ENCODE measurements at places on chromosomes 1 and 21.

DNA sequence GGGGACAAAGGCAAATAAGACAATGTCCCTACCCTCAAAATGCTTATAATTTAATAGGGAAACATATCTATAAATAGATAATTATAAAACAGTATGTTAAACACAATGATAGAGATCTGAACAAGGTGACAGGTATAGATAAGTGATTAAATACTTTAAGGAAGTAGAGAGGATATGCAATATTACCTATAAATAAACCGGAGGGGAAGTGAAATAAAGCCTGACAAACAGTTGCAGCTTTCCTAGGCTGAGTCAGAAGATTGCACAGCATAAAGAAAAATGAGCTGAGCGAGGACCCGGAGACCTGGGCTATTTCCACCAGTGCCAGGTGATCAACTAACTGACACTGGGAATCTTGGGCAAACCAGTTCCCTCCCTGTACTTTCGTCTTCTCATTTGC lies 11.5 kb upstream of the PSRC1 start:
- no peak for DNase-seq

- DNase-seq: no peak
These were observed 329.5 kb upstream of the DUSP10 start for GRCh38 chr1:222071387-222071786.

- no peak for DNase-seq
These were observed 32.3 kb upstream of the TARDBP start for GRCh38 chr1:10980094-10980577.

DNA sequence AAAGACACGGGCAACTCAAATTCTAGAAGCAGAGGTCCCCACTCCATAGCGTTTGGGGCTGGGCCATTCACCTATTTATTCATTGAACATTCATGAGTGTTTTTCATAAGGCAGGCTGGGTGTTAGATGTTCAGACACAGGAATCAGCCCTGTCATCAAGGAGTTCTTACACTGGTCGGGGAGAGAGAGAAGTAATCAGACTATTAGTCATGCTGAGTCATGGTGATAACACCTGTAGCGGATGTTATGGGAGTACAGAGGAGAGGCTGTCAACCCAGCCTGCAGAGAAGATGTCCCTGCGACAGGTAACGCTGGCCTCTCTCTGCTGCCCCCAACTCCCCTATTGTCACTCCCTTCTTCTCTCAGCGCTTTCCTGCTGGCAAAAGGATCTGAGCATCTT lies 17.2 kb downstream of the LY9 start:
- DNase-seq: no peak

- no peak for DNase-seq
These were observed 37.4 kb downstream of the RUNX1 start for GRCh38 chr21:35011681-35012080.

DNA sequence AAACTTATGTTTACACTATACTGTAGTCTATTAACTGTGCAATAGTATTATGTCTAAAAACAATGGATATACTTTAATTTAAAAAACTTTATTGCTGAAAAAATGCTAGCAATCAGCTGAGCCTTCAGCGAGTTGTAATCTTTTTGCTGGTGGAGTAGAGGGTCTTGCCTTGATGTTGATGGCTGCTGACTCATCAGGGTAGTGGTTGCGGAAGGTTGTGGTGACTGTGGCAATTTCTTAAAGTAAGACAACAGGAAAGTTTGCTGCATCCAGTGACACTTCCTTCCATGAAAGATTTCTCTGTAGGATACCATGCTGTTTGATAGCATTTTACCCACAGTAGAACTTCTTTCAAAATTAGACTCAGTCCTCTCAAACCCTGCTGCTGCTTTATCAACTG lies 234.7 kb upstream of the CSF3R start:
- no peak for DNase-seq

DNA sequence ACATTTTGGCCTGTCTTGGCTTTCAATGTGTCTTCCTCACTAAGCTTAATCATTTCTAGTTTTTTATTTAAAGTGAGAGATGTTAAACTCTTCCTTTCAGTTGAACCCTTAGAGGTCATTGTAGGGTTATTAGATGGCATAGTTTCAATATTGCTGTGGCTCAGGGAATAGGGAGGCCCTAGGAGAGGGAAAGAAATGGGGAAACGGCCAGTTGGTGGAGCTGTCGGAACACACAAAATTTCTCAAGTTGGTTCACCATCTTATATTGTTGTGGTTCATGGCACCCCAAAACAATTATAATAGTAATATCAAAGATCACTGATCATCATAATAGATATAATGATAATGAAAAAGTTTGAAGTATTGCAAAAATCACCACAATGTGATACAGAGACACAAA lies 31.4 kb upstream of the KAZN start:
- DNase-seq: no peak

- DNase-seq: no peak
These were observed 424.9 kb upstream of the KAZN start for GRCh38 chr1:14173598-14173997.

DNA sequence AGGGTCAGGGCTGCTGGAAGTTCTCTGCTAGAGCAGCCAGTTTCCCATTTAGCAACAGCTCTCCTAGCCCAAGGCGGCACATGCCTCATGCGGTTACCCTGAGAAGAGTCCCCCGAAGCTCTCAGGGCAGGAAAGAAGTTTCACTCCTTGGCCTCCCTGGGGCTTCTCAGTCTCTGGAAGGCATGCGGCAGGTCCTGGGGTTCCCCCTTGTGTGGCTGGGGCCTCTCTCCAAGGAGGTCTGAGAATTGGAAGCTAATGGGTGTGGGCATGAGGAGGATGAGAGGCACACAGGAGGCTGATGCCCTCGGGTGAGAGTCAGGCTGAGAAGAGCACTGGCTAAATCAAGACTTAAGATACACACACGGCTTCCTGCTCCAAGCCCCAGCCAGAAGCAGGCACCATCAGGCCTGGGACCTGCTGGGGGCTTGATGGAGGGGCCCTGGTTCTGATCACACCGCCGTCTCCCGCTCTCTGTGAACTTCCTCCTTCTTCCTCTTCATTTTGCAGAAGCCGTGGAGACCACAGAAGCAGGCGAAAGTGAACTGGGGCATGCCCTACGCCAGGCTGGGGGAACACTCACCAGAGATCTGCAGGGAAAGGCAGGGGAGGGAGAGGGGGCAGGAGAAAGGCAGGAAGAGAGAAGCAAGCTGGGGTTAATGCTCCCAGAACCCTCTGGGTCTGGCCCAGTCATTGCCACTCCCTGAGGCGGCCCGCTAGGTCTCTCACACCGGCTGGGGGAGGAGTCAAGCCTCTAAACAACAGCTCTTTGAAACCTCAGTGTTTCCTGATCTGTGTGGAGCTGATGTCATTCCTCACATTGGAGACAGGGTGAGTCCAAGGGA lies 15.1 kb downstream of the BLACAT1 start:
- no peak for DNase-seq

DNA sequence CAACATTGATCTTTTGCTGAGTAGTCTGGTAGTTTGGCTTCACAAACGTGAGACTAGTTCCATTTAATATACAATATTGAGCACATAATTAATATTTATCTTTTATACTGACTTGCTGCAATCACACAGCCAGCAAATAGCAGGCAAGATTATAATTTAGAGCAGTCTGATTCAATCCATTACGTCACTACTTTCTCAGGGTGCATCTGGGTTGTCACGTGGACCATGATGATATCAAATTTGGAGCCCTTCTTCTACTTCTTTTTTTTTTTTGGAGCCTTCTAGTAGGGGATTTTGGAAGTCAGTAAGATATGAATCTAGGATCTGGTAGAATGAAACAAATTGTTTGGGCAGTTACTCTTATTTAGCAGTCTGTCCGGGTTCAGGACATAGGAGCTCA lies 100.6 kb upstream of the SLC5A9 start:
- no peak for DNase-seq

DNA sequence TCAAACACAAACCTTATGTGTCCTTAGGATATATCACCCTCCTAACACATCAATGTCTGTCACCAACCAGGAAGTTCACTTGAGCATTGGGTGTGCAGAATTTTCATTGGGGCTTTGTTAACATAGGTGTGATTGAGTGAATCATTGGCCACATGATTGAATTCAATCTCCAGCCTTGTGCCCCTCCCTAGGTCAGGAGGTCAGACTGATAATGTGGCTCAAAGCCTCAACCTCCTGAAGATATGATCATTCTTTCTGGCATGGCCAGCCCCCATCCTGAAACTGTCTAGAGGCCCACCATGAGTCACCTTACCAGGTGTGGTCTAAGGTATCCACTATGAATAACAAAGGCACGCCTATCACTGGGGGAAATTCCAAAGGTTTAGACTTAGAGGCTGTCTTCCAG lies 90.1 kb downstream of the PKN2 start:
- no peak for DNase-seq

- no peak for DNase-seq
These were observed 18.4 kb downstream of the H6PD start for GRCh38 chr1:9253004-9253403.
